ENCODE measurements at places on chromosomes 6 and 20.
A peak's percentile ranks its signal among the peaks of the same experiment; 100 is the strongest.

GRCh38 chr20:25079171-25079570 lies 2.8 kb downstream of the VSX1 start:
- DNase-seq: no peak

- DNase-seq: no peak
Measured at GRCh38 chr6:34810936-34811632, 19.2 kb downstream of the BLTP3A start.

DNA sequence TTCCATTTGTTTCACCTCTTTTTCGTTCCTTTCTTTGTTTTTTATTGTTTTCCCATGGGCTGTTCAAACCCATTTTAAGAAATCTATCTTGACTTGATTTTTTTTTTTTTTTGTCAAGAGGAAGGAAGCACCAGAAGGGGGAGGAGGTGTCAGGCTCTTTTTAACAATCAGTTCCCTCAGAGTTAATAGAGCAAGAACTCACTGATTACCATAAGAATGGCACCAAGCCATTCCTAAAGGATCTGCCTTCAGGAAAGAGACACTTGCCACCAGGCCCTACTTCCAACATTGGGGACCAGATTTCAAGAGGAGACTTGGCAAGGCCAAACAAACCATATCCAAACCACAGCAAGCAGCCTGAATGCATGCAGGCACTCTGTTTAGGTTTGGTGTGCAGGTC lies 168.0 kb downstream of the OTOR start:
- DNase-seq: no peak

- DNase-seq: no peak
Measured at GRCh38 chr6:101711518-101711917, 318.0 kb downstream of the GRIK2 start.

DNA sequence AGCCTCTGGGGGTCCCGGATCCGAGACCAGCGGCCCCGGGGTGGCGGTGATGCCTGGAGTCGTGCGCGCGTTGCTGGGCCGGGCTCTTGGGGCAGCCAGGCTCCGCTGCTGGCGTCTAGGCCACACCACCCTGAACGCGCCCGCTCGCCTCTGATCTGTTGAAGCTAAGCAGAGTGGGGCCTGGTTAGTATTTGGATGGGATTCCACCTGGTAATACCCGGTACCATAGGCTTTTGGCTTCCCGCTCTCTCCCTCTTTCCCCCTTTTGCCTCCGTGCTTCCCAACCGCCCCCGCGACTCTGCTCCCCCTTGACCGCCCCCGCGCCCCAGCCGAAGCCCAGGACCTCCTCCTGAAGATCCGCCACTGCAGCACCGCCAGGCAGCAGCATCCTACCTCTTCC lies 1383.5 kb upstream of the DEFB115 start:
- DNase-seq: no peak

- no peak for DNase-seq
Measured at GRCh38 chr6:168599769-168600330, 158.9 kb downstream of the SMOC2 start.

DNA sequence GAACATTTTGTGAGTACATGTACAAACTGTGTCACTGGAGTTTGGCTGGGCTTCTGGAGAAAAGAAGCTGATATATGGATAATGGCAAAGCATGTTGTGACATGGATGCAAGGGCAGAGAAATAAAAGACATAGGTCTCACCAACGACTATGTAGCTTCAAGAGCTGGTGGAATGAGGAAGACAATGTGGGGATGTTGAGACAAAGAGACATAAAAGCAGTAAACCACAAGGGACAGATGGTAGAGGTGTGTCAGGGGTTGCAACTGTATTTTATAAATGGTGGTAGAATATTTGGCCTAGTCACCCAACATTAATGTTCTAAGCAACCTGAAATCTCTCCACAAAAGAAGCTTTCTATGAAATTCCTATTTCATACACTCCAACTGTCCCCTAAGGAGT lies 199.0 kb downstream of the KCNQ5 start:
- DNase-seq: no peak

DNA sequence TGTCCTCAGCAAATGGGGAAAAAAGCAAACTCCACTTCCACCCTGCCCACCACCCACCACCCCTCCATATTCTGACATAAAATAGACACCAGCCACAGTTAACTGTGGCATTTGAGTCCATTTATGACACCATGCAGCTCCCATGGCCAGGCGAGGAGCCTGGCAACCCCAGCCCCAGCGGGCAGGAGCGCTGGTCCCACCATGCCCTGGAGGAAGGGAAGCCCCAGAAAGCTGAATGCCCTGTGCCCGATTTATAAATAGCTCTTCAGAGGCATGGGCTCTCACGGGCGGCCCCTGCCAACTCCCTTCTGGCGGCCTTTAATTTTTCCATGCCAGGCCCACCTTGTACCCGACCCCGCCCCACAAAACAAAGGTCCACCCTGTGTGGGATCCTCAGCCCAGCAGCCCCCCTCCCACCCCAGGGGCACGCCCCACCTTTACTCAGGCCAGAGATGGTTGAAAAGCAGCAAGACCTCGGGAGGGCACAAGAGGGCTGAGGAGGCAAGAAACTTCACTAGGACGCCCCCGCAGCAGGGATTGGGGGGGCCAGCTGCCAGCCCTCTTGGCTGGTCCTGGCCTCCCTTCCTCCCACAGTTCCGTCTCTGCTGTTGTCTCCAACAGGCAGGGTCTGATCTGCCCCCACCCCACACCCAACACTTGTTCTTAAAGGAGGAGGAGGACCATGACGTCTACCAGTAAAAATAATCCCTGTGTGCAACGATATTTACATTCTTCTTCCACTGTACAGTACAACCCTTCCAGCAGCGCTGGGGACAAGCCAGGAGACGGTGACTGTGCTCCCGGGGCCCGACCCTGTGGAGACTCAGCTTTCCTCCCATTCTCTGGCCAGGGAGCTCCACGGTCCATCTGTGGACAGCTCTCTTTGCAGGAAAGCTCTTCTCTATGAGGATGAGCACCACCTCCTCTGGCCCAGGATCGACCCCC lies 115.6 kb upstream of the CDYL start:
- DNase-seq: no peak

DNA sequence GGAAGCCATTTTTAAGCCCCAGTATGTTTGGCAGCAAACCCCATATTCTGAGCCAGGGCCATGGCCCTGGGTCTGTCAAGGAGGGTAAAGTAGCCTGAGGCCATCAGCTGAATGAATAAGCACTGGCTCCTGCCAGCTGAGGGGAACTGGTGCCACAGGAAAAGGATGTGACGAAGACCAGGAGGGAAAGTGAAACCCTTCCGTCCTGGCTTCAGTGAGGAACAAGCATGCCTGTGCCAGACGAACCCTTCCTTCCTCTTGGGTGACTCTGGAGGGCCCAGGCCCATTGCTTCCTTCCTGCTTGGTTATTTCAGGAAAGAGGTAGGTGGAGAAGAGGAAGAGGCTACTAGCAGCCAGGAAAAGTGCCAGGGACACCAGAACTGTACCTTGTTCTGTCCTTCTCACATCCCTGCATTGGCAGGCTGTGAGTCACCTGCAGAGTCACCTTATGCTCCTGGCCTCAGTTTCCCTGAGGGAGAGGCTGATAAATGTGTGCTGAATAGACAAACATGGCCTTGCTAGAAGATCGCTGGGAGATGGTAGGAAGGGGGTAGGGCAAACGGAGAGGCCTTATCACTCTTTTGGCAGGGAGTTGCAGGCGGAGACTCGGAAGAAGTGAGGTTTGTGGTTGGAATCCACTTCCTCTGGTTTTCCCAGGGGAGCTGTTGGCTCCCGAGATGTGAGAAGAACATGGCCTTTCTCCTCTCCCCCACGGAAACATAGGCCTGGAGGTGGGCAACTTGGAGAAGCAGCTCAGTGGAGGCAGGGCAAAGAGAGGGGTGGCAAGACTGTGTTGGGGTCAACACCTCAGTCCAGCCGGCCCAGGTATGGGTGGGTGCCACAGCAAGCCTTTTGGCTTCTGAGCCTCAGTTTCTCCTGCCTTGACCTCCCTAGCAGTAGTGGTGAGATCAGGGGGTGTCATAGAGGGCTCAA lies 37.4 kb downstream of the COX4I2 start:
- peak; percentile 45 for DNase-seq

DNA sequence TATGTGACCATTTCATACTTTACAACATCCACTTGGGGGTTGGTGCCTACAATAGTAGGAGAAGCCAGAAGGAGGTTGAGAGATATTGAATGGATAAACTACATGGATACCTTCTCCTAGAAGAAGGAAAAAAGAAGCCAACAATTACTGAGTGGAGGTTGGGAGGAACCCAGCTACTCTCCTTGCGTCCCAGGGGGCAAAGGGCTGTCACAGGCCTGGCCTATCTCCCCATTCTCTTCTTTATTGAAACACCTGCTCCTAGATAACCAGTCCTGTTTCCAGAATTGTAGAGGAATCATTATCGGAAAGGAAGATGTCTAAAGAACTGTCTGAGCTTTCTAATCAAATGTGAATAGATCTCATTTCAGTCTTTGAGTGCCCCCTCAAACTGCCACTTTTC lies 115.1 kb downstream of the MAP7 start:
- DNase-seq: no peak

GRCh38 chr6:150327117-150327774 lies 41.6 kb upstream of the IYD start:
- no peak for DNase-seq

- no peak for DNase-seq
Measured at GRCh38 chr6:93073811-93074210, 345.5 kb downstream of the EPHA7 start.

GRCh38 chr20:37229357-37229756 lies 32.3 kb downstream of the GHRH start:
- no peak for DNase-seq

GRCh38 chr6:154197196-154197860 lies 158.3 kb downstream of the OPRM1 start:
- no peak for DNase-seq

DNA sequence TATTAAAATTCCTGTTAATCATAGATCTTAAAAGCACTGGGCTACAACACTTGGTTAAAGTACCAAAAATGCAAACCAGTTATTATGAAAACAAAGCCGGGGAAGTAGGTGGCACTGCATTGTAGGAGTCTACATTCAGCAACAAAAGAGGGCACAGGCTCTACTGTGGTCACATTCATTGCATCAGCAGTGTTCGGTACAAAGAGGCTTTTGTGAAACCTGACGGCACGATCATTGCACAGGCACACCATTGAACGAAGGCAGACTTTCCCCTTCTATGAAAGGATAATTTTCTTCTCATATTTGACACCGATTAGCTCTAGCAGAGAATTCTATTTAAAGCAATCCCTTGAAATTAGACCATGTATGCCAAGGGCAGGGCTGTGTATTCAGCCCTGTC lies 44.6 kb upstream of the AGPAT4 start:
- DNase-seq: peak; percentile 64

GRCh38 chr6:45946887-45947286 lies 68.8 kb downstream of the CLIC5 start:
- no peak for DNase-seq

- no peak for DNase-seq
Measured at GRCh38 chr6:137791281-137792159, 75.5 kb upstream of the TNFAIP3 start.

DNA sequence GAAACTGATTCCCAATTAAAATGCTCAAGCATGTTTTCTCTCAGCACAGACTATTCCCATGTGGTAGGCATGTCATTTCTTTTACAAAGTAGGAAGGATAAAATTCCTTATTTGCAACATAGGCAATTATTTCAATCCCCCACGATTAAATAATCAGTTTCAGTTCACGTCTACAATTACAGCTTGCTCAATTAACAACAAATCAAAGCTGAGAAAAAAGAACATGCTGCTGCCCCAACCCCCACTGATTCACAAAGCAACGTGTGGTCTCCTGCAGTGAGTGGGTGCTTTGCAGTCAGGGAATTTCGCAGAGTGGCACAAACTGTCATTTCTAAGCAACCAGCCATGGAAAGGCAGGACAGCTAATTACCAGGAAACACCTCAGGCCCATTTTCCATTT lies 17.0 kb downstream of the RNASET2 start:
- no peak for DNase-seq

GRCh38 chr6:299104-299980 lies 7.1 kb downstream of the DUSP22 start:
- no peak for DNase-seq

DNA sequence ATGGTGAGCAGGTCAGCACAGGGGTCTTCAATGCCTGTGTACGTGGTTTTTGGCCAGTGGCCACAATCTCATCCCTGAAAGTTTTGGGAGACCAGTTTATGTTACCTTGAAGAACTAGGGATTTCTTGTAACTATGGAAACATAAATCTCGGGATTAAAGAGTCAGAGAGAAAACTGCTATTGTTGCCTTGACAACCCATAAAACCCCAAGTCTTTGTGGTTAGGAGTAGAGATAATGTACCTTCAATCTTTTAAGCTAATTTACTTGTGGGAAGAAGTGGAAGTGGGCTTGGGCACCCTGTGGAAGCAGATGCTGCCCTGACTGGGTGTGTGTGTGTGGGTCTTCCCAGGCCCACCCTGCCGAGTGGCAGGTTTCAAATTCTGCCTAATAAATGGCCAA lies 46.1 kb upstream of the ZNF831 start:
- DNase-seq: no peak

DNA sequence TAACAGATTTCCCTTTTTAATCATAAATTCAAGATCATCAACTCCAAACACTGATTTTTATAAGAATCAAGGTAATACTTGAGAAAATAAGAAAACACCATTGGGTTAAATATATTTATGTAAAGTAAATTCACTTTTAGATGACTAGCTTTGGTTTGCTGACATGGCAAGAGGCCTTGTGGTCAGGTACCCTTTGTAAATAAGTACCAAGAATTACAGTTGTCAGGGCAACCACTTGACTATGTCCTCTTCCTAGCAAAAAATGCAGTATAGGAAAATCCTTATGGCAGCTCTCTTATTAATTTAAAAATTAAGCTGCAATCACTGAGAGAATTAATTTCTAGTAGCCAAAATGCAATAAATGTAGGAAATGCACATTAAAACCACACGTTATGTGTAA lies 153.8 kb downstream of the INSM1 start:
- no peak for DNase-seq

DNA sequence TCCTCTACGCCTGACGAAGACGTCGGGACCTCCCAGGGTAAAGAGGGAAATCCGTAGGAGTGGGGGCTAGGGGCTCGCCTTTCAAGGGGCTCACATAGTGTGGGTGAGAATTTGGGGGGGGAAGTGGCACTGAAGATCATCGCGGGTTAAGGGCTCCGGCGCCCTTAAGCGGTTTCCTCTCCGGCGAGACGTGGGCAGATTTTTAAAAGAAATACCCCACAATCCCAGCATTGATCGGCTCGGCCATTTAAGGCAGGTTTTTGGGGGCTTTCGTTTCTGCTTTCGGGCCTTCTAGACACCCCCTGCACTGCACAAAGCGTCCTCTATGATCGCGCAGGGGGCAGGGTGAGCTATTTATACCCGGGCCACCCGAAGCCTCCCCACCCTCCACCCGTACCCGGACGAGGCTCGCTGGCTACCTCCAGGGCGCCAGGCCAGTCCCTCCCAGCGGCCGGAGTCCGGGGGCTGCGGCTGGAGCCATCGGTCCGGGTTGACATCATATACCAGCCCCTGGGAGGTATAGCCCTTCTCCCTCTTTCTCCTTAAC lies 1.2 kb downstream of the NKX2-2 start:
- no peak for DNase-seq

DNA sequence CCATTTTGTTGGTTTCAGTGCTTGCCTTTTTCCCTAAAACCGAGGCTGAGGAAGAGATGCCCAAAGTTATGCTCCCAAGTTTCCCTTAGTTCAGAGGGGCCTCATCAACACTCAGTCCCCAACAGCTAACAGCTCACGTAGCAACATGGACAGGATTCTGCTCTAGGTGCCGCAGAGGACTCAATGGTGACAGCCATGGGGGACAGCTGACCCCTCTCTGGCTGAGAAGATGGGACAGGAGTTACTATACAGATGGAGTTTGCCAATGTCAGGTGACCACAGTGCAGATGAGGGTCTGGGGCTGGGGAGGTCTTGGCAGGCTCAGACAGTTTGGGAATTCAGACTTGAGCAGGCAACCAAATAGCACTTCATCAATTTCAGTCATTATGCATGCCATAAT lies 67.3 kb downstream of the NPEPL1 start:
- no peak for DNase-seq

Measured in anterior cingulate cortex (tissue), 58 donors.